HFFc6 (cell line): ENCODE measurements at places on chromosomes 5 and 9. TPM values are rescaled to one million over a fixed set of nuclear protein-coding genes. Genes with fewer than 3 reads are reported as not detected.

Gene C9orf153
- 0.12 TPM in 1 of 3 replicates, not detected in the others for total RNA-seq

Gene RELL2
- total RNA-seq = 3.1 to 4.4 TPM (median 3.9 TPM) in 3 replicates

Gene CARD6
- 1.4 to 3.4 TPM (median 1.5 TPM) in 3 replicates for total RNA-seq

Gene GDNF
- 0.85 to 8.1 TPM (median 1.2 TPM) in 3 replicates for total RNA-seq

Gene RMI1
- total RNA-seq = 7.8 to 12.4 TPM (median 11.1 TPM) in 3 replicates

- DNase-seq = no peak
Observed at GRCh38 chr5:28403846-28404245, 1365.5 kb upstream of the CDH9 start.

GRCh38 chr9:27125936-27126335 is 16.9 kb downstream of the TEK start:
- DNase-seq = no peak

GRCh38 chr5:32714836-32715235 is 3.7 kb downstream of the NPR3 start:
- DNase-seq = no peak

DNA sequence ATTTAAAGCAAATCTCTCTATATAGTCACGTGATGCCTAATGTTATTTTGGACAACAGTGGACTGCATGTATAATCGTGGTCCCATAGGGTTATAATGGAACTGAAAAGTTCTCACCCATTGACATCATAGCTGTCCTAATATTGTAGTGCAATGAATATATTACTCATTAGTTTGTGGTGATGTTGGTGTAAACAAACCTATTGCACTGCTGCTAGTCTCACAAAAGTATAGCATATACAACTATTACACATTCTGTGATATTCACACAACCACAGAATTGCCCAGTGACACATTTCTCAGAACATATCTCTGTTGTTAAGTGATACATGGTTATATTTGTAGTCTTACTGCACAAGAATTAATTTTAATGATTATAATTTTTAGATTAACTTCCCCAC is 37.7 kb downstream of the IPO11 start:
- no peak for DNase-seq

GRCh38 chr5:24816206-24816605 is 171.4 kb upstream of the CDH10 start:
- DNase-seq = no peak
